Panc1 (cell line): ENCODE measurements at places on chromosomes 6 and 20. TPM values are rescaled to one million over a fixed set of nuclear protein-coding genes. Genes with fewer than 3 reads are reported as not detected.

DNA sequence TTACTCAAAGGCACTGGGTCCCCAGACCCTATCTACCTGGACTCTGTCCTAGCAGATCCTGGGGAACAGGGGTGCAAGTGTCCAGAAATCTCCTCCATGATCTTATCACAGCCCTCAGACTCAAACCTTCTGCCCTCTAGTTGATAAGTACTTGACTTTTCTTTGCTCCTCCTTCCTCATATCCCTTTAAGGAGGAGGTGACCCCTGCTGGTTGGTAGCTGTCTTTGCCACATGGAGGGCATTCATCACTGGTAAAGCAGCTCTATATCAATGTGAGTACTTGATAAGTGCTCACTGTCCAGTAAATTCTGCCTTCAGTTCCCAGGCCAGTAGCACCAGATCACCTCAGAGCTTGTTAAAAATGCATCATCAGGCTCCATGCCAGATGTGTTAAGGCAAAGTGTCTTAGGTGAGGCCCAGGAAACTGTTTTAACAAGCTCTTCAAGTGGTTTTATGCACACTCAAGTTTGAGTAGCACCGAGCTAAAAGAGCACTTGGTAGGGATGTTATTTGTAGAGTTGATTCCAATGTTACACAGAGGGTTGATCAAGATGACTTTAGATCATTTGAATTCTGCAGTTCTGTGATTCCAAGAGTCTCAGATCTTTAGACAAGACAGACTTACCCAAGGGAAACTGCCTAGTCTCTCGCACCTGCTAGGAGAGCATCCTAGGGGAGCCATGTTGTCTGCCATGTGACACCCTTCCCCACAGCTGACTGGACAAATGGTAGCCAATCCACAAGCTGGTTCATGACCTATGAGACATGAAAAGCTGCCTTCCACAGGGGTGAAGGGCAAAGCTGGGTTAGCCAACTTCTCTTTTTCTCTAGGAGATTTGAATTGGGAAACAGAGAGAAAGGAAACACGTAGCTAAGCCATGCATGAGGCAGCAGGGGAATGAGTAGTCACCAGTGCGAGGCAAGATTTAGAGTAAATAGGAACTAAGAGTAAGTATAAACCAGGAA is 18.6 kb downstream of the TREML2 start:
- peak; percentile 24 for DNase-seq
- no peaks in the 10 kb centered on the region; the same call in 1 of the 2 replicates for H3K36me3 ChIP-seq
- H3K4me3 ChIP-seq, result no peak overlapping the region
- no peaks in the 10 kb centered on the region for H3K4me1 ChIP-seq
- H3K27me3 ChIP-seq, result peaks cover 5% of the 10 kb centered on the region; the same call in 1 of the 2 replicates
- no peak overlapping the region for H3K27ac ChIP-seq

GRCh38 chr6:48667797-48668196 is 556.8 kb upstream of the PTCHD4 start:
- H3K27ac ChIP-seq, result no peak overlapping the region
- no peak overlapping the region for H3K4me3 ChIP-seq
- no peaks in the 10 kb centered on the region for H3K4me1 ChIP-seq
- DNase-seq, result no peak
- H3K36me3 ChIP-seq, result no peaks in the 10 kb centered on the region

DNA sequence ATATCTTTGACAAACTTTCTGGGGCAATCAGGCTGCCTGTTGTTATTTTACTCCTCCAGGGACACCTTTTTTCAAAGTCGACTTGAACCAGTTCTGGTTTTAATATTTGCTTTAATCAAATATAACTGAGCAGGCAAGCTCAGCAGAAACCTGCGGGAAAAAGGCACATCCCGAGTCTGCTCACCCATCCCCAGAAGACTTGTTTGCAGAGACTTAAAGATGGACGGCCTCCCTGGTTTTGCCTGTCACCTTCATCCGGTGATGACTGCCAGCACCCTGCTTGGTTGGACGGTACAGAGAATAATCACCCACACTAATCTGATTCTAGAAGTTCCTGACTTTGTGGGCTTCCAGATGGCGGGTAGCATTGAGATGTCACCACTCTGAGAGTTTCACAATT is 36.8 kb downstream of the PPP1R3G start:
- no peaks in the 10 kb centered on the region for H3K4me1 ChIP-seq
- no peak for DNase-seq
- no peaks in the 10 kb centered on the region for H3K27me3 ChIP-seq
- H3K4me3 ChIP-seq, result no peak overlapping the region

- H3K4me3 ChIP-seq, result no peak overlapping the region
- DNase-seq, result no peak
- H3K27ac ChIP-seq, result no peak overlapping the region
- H3K4me1 ChIP-seq, result no peaks in the 10 kb centered on the region
- H3K36me3 ChIP-seq, result no peaks in the 10 kb centered on the region
These were observed 78.4 kb downstream of the RNASET2 start for GRCh38 chr6:166877906-166878305.

GRCh38 chr20:51508158-51508557 is 34.4 kb downstream of the NFATC2 start:
- H3K4me3 ChIP-seq, result no peak overlapping the region
- no peaks in the 10 kb centered on the region for H3K36me3 ChIP-seq
- H3K27ac ChIP-seq, result no peak overlapping the region
- H3K27me3 ChIP-seq, result no peaks in the 10 kb centered on the region
- no peak for DNase-seq

PCED1A gene
- 42.1 TPM for total RNA-seq

SOX18 gene
- 18.7 TPM for total RNA-seq

DEFB132 gene
- 0.10 TPM for total RNA-seq
